Left lung (tissue), 14 donors: ENCODE measurements at places on chromosomes 7 and 10.

DNA sequence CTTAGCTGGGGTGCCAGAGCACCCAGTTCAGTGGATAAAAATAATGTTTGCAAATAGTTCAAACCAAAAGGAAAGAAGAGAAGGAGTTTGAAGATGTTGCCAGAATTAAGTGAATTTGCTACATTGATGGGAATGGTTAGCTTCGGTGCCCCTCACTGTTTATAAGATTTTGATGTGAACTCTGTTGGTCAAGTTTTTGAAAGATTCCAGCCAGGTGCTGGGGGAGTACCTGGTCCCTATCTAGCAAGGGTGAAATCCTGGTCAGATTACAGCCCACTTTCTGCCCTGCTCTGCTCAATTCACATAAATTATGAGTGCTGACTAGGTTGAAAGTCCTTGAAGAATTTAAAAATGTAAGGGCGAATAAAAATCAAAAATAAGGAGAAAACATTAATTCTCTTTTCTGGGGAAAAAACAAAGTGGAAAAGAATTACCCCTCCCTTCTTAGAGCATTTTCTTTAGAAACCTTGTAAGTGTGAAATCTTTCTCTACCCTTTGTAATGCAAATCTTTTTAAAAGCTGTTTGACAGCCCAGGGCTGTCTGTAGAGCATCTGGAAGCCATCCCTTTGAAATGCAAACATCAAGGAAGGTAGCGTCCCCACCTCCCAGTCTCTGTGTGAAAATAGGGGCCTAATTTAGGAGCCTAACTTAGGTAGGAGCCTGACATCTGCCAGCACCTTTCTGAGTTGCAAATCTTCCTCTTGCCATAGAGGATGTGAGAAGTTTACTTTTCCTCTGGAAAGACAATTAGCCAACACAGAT is 1.4 kb upstream of the GIMAP5 start:
- DNase-seq = no peak

DNA sequence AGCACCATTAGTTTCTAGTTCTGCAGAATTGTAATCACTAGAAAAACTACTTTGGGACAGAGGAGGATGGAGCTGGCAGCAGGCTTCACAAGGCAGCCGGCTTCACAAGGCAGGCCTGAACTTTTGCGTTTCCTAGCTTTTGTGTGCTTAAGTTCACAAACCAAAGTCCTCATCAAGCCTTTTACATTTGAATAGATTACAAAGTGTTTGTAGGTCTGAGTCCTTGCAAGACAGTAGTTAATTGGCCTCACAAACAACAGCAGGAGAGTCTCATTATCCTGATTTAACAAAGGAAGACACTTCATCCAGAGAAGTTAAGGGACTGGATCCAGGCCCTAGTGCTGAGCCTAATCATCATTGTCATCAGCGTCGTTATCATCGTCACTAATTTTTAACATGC is 147.8 kb upstream of the AUTS2 start:
- DNase-seq = no peak

- DNase-seq = no peak
These were observed 77.9 kb downstream of the RNLS start for GRCh38 chr10:88505265-88505664.

GRCh38 chr7:70942791-70943190 is 189.2 kb upstream of the GALNT17 start:
- DNase-seq = no peak

- DNase-seq = no peak
These were observed 592.5 kb downstream of the KCNMA1 start for GRCh38 chr10:77045085-77045484.

GRCh38 chr7:17408245-17408903 is 109.9 kb downstream of the AHR start:
- no peak for DNase-seq

DNA sequence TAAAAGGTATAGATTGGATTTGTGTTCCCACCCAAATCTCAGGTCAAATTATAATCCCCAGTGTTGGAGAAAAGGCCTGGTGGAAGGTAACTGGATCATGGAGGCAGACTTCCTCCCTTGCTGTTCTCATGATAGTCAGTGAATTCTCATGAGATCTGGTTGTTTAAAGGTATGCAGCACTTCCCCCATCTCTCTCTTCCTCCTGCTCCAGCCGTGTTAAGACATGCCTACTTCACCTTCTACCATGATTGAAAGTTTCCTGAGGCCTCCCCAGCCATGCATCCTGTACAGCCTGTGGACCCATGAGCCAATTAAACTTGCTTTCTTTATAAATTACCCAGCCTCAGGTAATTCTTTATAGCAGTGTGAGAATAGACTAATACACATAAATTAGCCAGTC is 39.1 kb downstream of the HTR7 start:
- no peak for DNase-seq

GRCh38 chr10:60021361-60021760 is 115.0 kb upstream of the CCDC6 start:
- DNase-seq = no peak

DNA sequence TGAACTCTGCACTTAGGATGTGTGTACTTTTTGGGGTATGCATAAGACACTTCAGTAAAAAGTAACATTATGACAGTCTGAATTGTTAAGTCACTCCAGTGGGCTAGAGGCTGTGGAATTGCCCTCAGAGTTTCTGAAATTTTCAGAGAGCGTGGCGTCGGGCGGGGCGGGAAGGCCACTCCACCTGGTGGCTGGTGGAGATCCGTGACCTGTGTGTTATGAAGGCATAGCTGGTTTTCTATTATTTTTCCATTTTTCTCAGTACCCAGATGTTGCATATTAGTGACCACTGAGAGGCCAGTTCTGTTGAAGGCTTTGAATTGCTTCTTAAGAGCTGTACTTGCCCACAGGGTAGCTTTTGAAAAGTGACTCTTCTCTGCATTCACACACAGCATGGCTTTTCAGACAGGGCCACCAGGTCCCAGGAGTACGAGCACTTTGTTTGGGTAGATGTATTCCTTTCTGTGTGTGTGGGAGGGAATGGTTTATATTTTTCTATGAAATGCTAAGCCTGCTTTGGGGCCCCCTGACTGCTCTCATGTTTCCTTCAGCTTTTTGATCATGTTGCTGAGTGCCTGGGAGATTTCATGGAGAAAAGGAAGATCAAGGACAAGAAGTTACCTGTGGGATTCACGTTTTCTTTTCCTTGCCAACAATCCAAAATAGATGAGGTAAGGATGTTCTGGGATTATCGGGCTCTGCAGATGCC is 52.3 kb downstream of the TACR2 start:
- DNase-seq = no peak

DNA sequence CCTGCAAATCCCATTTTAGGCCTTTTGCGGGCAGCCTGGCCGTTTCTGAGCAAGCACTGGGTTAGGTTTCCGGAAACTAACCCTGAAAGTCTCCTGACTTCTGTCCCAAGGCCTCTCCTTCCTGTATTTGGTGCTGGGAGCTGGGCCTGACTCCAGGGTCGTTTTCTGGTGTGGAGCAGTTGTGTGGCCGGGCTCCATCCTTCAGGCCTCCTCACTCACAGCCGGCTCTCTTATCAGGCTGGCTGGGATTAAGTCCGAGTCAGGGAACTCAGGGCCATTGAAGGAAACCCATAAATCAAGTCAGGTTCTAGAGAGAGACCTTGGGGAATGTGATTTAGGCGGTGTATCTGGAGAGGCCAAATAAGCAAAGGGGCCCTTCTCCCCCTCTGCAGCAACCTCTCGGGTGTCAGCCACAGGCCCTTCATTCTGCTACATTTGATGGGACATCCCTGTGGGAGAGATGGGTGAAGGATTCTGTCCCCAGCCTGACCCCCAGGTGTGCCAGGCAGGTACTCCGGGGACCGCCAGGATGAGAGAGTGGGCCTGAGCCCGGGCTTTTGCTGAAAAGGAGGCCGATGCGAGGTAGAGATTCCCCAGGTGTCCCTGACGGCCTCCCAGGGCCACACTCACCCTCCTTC is 3.3 kb downstream of the GATA3 start:
- no peak for DNase-seq

DNA sequence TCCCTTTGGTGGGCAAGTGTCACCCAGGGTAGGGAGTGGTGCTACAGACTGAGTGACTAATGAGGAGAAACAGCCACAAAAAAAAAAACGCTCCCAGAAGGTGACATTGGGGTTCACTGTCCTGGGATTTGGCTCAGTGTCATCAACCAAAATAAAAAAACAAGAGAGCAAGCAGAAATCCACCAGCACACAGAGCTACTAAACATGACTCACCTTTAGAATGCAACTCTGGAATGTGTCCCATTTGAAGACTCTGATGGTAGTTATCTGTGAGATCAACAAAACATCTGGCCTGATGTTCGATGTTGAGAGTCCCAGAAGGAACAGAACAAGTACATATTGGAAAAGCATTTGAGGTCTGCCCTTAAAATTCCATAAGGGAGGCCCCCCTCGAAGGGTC is 200.3 kb upstream of the LYZL2 start:
- no peak for DNase-seq

GRCh38 chr10:21281765-21282484 is 243.6 kb downstream of the SKIDA1 start:
- no peak for DNase-seq
